ENCODE measurements at places on chromosomes 6 and 20.

DNA sequence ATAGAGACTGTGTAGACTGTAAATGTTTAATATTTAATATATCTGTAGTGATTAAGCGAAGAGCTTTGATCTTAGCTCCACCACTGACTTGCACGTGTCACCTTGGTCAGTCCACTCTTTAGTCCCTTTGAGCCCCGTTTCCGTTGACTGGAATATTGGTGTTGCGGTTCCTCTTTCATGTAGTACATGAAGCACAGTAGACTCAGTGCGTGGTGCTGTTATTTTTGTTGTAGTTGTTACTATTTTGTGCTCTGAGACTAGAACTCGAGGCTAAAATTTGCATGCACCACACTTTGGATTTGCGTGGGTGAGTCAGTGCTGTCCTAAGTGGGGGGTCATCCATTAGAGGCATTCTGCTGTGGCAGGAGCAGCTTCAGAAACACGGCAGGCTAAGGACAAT is 291.4 kb downstream of the QKI start:
- DNase-seq = no peak

GRCh38 chr6:78797270-78797669 is 70.1 kb upstream of the IRAK1BP1 start:
- no peak for DNase-seq

DNA sequence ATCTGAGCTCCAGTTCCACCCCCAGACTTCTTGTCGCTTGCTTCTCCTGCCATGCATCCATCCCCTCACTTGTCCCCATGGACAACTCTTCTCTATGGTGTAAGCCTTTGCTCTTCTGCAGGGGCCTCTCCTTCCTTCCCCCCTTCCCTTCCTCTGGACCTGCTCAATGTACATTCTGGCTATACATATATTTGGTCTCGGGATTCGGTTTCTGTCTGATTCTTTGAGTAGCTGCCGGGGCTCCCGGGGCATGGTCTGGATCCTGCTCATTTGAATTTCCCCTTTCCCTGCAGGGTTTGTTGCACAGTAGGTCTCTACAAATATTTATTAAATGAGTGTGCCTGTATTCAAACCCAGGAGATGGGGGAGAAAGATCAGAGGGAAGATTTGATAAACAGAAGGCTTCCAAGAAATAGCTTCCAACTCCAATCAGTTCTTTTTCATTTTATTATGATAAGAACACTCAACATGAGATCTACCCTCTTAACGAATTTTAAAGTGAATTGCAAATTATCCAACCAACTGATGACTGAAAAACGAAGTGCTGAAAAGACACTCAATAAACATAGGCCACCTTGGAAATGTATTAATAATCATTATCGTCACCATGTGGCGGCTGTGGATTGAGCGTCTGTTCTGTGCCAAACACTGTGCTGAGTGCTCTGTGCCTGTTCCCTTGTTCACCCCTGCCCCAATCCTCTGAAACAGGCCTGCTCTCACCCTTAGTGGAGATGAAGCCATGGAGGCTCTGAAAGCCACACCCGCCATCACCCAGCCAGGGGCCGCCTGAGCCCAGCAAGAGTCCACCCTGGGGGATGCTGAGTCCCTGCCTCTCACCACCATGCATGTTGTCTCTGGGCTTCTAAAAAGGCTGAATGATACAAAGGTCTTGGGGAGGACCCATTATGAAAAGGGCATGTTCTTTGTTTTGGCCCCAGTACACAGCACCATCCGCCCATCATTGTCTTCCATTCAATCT is 34.3 kb upstream of the APCDD1L start:
- no peak for DNase-seq

DNA sequence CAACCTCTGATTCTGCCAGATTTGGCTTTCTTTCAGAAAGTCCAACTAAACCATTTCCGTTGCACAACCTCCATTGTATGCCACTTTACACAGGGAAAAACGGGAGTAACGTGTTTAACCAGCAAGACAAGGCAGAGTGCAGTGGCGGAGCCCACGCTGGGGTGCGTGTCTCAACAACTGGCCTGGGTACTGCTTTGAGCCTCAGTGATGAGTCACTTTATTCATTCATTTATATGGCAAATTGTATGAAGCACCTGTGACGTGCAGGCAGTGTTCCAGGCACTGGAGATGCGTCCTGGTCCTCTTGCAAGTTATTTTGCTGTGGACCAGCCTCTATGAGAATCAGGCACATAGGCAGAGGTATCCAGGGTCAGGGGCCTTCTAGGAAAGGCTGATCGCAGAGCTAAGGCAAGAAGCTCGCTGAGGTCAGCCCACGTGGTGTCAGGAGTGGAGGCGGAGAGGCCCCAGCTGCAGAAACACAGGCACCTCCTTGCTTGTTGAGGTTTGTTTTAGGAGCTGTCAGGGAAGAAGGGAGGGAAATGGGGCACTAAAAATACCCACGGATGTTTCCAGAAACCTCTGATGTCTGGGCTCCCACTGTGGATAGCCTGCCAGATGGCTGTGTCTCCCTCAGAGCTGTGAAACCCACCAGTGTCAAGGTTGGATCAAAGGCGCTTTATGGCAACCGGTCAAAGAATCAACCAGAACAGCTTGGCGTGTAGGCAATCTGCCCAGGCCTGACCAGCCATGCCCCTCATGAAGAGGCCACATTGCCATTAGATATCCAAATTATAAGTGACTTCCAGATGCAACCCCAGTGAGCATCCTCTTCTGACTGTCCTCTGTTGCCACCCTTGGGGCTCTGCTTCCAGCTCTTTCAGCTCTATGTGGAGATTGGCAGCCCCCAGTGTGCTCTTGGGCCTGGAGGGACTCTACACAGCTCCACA is 157.2 kb downstream of the CD83 start:
- DNase-seq = no peak

- DNase-seq = no peak
Measured at GRCh38 chr6:54618572-54618971, 228.0 kb upstream of the FAM83B start.

GRCh38 chr6:75748003-75748742 is 866 bp upstream of the MYO6 start:
- DNase-seq = no peak

DNA sequence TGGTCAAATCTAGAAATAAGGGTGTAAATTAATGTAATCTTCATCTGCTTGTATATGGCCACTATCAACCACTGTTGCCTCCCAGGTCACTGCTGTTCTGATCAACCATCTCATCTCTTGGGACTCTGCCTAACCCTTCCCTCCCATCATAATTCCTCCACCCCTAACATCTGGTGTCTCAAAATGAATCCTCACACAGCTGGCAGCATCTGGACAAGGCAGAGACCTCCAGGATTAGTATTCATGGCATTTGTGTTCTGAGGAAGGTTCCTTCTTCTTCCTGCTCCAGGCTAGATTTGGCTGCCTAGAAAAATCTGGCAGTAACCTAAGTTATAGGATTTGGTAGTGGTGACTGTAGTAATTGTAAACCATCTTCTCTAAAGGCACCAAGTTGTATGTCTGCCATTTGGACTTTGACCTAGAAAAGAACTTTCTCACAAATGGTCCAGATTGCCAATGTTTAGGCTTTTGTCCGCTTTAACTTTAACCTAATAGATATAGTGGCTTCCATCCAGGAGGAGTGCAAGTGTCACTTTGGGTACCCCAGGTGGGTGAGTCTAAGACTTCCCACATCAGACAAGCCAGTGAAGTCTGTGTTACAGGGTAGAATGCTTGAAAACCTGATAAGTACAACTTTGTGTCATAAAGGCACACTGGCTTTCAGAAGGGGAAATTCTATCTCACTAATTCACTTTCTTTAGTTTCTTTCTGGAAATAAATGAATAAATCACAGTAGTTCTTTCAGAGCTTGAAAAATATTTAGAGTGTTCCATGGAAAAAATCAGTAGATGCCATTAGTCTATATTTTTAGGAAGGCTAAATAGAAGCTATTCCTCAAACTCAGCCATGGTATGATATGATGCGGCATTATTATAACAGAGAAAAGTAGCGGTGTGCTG is 3.0 kb upstream of the PHACTR2 start:
- DNase-seq = no peak

DNA sequence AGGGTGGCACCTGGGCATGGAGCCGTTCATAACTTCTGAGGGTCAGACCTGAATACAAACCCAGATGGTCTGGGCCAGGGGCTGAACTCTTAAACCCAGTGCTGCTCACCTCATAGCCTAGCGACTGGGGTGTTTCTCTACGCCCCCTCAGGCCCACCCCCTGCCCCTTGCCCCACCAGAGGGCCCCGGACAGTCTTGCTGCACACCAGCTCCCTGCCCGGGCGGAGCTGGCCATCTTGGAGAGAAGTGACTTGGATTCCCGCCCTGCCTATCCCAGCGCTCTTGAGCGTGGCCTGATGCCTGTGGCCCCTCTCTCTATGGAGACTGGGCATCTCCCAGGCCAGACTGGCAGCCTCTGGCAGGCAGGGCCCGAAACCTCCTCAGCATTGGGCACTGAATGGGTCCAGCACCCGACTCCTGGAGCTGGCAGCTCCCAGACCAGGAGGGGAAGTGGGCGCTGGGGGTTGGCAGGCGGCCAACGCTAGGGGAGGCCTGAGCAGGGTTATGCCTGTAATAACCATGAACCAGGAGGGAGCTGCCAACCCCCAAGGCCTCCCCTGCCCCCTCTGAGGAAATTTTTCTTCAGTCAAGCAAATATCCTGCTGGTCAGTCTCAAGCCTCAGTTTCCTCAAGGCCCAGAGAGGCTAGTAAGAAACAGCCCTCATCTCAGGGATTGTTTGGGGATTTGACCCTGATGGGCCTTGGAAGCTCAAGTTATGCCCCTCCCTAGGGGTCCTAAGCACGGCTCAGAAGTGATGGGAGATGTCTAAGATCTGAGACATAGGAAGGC is 169.5 kb downstream of the VEGFA start:
- DNase-seq = no peak

DNA sequence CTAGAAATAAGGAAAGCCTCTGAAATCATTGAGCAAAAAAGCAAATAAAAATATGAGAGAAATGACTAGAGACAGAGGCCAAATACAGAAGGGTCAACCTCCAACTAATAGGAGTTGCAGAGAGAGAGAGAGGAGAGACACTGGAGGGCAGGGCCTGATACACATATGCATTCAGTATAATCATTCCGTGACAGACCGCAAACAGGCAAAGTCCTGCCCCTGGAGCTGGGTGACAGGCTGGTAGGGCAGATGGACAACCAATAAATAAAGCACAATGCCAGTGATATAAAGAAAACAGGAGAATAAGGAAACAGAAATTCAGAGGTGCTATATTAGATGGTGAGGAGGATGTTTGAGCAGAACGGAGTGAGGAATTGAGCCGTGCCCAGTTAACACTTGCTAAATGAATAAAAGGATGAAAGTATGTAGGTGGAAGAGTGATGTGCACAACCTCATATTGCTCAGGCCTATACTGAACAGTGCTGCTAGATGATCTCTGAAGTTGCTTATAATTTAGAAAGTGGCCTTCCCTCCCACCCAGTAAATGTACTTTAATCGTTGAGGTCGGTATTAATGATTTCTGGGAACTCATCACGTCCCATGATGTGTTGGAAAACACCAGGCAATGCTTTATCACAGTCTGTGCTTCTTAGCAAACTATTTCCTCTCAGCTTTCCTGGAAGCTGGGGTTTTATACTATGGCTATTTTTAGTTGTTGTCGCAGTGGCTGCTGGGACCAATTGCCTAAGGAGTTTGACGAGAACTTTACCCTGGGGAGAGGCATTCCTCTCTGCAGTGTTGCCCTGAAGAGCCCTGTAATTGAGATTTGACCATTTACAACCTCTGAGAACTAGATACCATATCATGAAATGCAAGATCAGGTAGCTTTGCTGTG is 37.6 kb upstream of the CLIC5 start:
- no peak for DNase-seq

GRCh38 chr6:81844686-81845085 is 92.2 kb upstream of the TENT5A start:
- no peak for DNase-seq

DNA sequence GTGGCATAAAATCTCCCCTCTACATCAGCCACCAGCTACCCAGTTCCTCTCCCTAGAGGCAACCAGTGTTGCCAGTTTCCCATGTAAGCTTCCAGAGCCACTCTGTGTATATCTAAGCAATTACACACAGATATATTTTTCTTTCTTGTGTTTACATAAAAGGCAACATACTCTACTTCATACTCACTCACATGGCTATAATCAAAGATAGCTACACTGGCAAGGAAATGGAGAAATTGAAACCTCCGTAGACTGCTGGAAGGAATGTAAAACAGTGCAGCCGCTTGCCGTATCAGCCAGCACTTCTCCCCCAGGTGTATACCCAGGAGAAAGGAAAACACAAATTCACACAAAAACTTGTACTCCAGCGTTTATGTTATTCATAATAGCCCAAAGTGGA is 38.5 kb upstream of the NELFCD start:
- no peak for DNase-seq

DNA sequence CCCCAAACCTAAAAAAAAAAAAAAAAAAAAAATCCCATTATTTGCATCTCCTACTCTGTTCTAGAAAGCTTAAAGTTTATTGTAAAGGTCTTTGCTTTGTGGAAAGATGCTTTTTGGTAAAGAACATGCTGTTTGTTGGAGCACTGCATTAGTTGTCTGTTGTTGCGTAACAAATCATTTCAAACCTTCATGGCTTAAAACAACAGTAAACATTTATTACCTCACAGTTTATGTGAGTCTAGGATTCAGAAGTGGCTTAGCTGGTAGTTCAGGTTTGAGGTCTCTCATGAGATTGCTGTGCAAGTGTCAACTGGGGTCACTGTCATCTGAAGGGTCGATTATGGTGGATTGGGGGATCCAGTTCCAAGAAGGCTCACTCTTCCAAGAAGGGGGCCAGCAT is 155.2 kb upstream of the ZFP64 start:
- no peak for DNase-seq

GRCh38 chr6:118804091-118804490 is 89.9 kb upstream of the ASF1A start:
- no peak for DNase-seq

Measured in left kidney (tissue), 8 donors.